ENCODE measurements at places on chromosomes 7 and 10.

- DNase-seq: no peak
These were observed 31.7 kb upstream of the RHOBTB1 start for GRCh38 chr10:60975716-60976115.

GRCh38 chr7:100573691-100574361 is at the start of gene SAP25:
Gene SAP25, minus strand, starts transcription at chr7:100573900. Its CDS starts 158 bp downstream, at chr7:100573742.
- DNase-seq: no peak

DNA sequence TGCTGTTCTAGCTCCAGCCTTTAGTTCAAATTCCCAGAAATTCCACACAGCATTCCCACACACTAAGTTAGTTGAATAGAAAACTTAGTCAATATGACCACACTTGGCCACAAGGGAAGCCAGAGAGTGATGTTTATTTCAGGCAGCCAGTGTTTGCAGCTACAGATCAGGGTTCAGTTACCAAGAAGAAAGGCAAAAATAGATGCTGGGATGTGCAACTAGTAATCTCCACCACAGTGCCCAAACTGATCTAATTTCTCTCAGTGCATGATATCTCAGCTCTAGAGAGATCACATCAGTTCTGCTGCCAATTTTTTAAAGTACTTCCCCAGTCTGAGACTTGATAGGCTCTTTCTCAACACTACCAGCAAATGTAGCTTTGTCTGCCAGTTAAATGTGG is 17.6 kb downstream of the SLF2 start:
- no peak for DNase-seq

DNA sequence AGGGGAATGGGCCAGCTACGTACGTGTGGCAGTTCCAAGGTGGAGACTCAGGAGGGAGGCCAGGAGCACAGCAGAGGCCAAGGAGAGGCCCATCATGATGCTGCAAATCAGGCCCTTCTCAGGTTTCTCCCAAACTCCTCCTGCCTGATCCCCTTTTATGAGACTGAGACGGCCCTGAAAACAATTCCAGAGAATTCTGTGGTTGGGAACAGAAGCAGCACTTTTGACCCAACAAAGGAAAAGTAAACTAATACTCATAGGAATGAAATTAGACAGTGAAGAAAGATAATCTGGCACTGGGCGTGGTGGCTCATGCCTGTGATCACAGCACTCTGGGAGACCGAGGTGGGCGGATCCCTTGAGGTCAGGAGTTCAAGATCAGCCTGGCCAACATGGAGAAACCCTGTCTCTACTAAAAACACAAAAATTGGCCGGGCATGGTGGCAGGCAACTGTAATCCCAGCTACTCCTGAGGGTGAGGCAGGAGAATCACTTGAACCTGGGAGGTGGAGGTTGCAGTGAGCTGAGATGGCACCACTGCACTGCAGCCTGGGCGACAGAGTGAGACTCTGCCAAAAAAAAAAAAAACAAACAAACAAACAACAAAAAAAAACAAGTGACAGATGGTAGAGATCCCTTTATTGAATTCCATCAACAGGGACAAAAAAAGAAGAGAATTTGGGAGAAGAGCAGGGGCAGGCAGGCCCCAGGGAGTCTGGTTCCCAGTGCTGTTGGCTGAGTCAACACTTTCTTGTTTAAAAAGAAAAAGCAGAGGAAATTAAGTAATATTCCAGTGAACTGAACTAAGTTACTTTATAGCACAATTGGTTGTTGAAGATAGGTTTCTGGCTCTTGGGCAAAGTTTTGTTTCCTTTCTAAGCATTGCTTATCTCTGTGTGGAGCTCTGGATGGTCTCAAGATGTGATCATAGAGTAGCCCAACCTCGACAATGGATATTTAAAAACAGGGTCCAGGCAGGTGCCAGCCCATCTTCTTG is at the start of gene CCL26:
TSS of gene CCL26 (minus strand) at position 131 of the 997 bp plus-strand sequence. CDS start at position 96, 35 bp downstream.
- no peak for DNase-seq

- no peak for DNase-seq
These were observed 236.5 kb downstream of the WDR11 start for GRCh38 chr10:121087688-121088087.

DNA sequence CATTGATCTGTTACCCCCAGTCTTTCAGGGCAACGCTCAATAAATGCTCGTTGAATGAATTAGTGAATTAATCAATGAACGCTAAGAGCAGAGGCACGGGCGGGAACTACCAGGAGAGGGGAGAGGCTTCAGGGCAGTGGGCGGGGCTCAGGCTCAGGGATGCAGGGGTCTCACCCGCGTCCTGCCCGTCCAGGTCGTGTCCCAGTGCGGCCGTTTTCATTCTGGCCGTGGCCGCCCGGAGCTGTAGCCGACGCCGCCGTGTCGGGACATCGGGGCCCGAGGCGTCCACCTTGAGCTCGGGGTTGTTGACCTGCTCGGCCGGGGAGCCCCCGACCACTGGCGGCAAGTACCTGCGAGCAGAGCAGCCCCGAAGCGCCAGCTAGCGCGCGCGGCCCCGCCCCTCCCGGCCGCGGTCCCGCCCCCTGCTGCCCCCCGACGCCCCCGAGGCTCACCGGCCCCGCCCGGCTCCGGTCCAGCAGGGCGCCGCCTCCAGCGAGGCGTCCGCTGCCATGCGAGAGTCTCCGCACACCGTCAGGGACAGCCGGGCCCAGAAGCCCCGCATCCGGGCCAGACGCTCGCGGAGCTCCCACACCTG is 2.8 kb upstream of the GAL3ST4 start:
- DNase-seq: no peak

GRCh38 chr10:48343106-48343505 is 36.6 kb downstream of the MAPK8 start:
- no peak for DNase-seq

- DNase-seq: no peak
These were observed 68.6 kb downstream of the NOC3L start for GRCh38 chr10:94294168-94294567.

DNA sequence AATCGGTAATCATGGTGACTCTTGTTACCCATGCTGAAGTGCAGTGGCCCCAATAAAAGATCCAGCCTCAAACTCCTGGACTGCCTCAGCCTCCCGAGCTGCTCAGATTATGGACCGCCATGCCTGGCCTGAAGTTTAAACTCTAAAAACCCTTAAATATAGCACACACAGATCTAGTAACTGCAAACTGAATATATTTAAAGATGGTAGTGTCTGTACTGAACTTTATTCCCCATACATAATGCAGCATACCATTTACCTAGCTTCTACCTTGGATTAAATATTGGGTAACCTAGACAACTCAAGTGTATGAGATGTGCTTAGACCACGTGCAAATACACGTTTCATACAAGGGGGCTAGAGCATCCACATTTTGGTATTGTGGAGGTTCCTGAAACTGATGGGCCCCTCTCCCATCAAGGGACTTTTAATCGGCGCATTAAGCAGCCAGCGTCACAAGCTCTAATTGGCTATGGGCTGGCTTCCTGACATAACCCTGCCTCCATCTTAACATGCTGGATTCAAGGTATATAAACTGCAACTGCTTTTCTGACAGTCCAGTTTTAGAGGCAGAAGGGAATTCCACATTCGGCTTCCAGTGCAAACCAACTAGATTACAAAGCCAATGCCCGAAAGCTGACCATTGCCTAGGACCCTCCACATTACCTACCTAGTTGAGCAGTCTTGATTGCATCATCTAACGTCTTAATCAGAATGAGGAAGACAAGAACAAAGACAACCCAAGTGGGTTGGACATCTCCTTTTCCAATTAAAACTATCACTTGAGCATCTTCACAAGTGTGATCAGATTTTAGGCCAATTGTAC is 13.0 kb downstream of the HNRNPA2B1 start:
- no peak for DNase-seq

GRCh38 chr10:109851616-109852474 is 71.5 kb downstream of the XPNPEP1 start:
- DNase-seq: no peak

DNA sequence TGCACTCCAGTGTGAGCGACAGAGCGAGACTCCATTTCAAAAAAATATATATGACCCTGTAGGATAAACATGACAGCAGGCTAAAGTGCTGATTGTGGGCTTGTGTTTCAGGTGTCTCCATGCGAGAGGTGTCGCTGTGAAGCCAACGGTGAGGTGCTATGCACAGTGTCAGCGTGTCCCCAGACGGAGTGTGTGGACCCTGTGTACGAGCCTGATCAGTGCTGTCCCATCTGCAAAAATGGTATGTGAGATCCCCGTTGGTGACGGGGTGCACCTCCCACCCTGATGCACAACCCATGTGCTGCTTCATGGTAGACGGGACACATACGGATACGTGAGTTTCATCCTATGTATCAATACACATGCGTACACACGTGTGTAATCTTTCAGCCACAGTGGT is 29.2 kb downstream of the VWC2 start:
- DNase-seq: no peak

GRCh38 chr7:5139998-5140397 is 50.0 kb upstream of the WIPI2 start:
- DNase-seq: no peak

- no peak for DNase-seq
These were observed 746.0 kb upstream of the CELF2 start for GRCh38 chr10:10271639-10272192.

- no peak for DNase-seq
These were observed 281.7 kb downstream of the FRMD4A start for GRCh38 chr10:14048930-14049613.

DNA sequence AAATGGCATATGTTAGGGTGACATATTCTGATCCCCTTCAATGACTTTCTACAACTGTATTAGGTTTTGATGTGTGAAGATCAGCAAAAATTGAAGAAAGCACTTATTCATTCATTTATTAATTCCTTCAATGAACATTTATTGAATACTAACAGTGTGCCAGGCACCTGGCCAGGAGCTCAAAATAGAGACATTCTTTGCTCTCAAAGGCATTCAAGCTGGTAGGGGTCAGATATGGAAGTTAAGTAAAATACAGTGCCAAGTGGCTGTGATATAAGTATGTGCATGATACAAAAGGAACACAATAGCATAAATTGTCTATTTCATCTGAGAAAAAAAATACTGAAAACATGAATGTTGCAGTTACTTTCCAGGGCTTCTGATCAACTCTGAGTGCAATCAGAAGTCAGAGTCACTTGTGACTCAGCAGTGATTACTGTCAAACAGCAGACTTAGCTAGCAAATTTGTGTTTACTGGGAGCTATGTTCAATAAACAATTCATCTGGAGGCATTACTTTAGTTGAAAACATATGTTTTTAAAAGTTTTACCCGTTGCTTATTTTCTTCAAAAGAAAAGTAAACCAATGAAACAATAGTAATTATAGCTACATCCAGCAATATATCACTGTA is 60.4 kb upstream of the CACNB2 start:
- no peak for DNase-seq

DNA sequence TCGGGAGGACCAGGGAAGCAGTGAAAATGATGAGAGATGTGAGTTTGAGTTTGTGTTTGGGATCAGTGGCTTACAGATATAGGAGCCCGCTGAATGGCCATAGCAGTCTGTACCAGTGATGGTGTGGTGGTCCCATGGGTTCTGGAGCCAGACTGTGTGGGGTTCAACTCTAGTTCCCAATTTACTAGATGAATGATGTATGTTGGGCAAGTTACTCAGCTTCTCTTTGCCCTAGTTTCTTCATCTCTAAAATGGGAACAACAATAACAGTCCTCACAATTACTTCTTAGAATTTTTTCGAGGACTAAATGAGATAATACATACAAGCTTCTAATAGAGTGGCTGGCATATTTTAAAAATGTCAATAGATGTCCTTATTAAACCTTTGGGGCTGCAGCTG is 184.4 kb downstream of the WNT2 start:
- no peak for DNase-seq

- DNase-seq: peak; percentile 88
These were observed 48.7 kb upstream of the FXYD4 start for GRCh38 chr10:43322769-43323168.

Data from mesothelial cell of epicardium (in vitro differentiated cells).